ENCODE measurements at places on chromosomes 12 and 14.

DNA sequence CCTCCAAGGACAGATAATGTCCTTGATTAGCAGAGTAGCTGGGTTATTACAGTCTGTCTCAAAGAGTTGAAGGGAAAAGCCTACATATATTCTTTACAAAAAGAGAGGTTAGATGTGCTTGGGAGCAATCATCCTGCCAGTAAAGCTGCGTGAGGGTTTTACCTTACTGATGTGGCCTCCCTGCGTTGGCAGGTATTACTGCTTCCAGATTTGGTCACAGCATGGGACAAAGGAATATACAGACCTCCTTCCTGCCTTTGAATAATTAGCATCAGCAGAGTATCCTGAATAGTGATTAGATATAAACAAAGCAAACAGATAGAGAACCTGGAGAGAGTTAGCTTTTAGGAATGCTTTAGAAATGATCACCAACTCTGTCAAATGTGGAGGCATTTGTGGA is 69.6 kb downstream of the TMTC2 start:
- H3K4me1 ChIP-seq: no peaks in the 10 kb centered on the region
- no peak for DNase-seq
- no peaks in the 10 kb centered on the region for H3K36me3 ChIP-seq
- H3K27ac ChIP-seq: no peak overlapping the region

- no peaks in the 10 kb centered on the region for H3K27me3 ChIP-seq
- no peak for DNase-seq
- H3K4me3 ChIP-seq: no peak overlapping the region
- H3K27ac ChIP-seq: no peak overlapping the region
- no peaks in the 10 kb centered on the region for H3K4me1 ChIP-seq
- no peaks in the 10 kb centered on the region for H3K36me3 ChIP-seq
These were observed 381.8 kb downstream of the EGLN3 start for GRCh38 chr14:33568935-33569579.

GRCh38 chr12:95205685-95206084 is 11.6 kb downstream of the FGD6 start:
- H3K4me1 ChIP-seq: no peaks in the 10 kb centered on the region
- no peak overlapping the region for H3K4me3 ChIP-seq
- H3K27ac ChIP-seq: no peak overlapping the region
- no peak for DNase-seq
- H3K36me3 ChIP-seq: no peaks in the 10 kb centered on the region

- H3K27me3 ChIP-seq: peaks cover 4% of the 10 kb centered on the region
- H3K4me3 ChIP-seq: no peak overlapping the region
These were observed 45.1 kb upstream of the VRK1 start for GRCh38 chr14:96752125-96752524.

DNA sequence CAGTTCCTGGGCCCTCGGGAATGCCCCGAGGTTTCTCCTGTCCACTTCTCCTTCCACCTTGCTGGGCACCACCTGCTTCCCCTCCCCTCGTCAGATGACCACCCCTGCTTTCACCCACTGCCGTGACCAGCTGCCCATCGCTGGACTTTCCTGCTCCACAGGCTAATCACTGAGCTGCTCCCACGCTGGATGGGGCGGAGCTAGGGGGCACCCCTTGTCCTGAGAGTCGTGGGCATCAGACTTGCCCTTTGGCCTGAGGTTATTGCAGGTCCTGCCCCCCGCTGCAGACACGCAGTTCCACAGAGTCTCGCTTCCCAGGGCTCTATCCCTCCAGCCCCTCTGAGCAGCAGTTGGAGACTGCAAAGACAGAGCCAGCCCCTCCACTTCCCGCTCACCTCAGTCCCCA is 427 bp downstream of the SLC6A12 start:
- H3K27ac ChIP-seq: no peak overlapping the region
- H3K4me1 ChIP-seq: peaks cover 4% of the 10 kb centered on the region
- DNase-seq: no peak
- H3K27me3 ChIP-seq: no peaks in the 10 kb centered on the region
- H3K36me3 ChIP-seq: no peaks in the 10 kb centered on the region
